ENCODE measurements at places on chromosomes 4 and X.

GRCh38 chr4:73735231-73735630, 5.1 kb upstream of the CXCL8 start:
- DNase-seq = no peak

DNA sequence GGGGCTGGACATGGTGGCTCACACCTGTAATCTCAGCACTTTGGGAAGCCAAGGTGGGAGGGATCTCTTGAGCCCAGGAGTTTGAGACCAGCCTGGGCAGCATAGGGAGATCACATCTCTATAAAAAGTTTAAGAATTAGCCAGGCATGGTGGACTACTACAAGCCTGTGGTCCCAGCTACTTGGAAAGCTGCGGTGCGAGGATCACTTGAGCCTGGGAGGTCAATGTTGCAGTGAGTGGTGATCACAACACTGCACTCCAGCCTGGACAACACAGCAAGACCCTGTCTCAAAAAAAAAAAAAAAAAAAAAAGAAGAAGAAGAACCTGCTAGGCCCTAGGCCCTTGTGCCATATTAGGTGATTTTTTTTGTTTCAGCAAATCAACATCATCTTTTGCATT, 12.2 kb downstream of the SRD5A3 start:
- DNase-seq = no peak

DNA sequence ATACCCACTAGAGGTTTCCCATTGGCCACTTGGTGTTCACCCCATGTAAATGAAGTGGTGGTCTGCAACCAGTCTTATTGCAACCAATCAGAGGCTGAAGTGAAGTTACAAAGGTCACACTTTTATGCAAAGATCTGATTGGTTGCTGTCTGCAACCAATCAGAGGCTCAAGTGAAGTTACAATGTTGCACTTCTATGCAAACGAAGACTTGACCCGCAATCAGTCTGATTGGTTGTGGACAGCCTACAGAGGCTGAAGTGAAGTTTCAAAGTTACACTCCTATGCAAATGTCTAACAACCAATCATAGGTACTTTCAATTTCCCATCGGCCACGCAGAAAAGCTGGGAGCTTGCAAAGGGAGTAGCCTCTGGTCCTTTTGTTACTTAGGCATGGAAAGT, 22.3 kb upstream of the XPNPEP2 start:
- DNase-seq = no peak

- DNase-seq = no peak
These were observed 16.6 kb upstream of the PRDM8 start for GRCh38 chr4:80180743-80181142.

DNA sequence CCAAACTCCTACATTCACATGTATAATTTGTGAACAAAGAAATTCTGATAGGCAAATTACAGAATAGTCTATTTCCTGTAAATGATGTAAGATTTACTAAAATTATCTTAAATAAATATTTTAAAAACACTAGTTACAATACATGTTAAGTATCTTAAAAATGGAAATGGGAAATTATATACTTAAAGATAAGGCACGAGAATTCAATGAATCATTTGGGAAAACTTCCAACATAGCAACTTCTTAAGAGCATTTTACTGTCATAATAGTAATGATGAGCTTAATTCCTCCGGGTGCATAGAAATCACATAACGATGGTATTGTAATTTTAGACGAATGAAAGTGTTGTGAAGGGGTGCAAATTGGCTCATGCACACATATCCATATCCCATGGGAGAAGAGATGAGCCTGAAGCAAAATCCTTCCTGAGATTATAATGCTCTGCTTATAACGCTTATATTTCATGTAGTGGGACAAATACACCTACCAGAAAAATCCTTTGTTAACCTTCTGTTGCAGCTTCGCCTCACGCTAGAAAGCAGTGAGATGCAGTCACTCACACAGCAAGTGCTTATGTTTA, 873.5 kb downstream of the PDHA2 start:
- no peak for DNase-seq

DNA sequence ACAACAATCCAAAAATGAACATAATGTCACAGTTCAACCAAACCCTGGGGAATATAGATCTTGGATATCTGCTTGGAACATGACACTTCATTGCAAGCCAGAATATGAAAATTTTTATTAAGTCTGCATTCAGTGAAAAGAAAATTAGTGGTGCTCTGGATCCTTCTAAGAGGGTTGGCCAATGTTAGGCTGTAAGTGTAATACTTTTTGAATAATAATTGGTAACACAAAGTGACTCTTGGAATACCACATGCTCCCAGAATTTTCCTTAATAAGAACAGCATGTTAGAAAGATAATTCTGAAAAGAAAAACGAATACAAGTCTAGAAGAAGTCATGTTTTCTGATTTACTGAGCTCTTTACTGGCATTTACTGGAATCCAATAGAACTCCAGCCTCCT, 175.8 kb downstream of the RASL11B start:
- DNase-seq = no peak

DNA sequence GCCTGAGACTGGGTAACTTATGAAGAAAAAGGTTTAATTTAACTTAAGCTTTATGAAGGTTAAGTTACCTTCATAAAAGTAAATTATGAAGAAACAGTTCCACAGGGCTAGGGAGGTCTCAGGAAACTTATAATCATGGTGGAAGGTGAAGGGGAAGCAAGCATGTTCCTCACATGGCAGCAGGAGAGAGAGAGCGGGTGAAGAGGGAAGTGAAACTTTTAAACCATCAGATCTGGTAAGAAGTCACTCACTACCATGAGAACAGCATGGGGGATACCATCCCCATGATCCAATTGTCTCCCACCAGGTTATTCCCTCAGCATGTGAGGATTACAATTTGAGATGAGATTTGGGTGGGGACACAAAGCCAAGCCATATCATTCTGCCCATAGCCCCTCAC, 944.7 kb upstream of the NDST4 start:
- no peak for DNase-seq

- DNase-seq = peak; percentile 5
These were observed 618 bp downstream of the RBBP7 start for GRCh38 chrX:16869393-16870094.

DNA sequence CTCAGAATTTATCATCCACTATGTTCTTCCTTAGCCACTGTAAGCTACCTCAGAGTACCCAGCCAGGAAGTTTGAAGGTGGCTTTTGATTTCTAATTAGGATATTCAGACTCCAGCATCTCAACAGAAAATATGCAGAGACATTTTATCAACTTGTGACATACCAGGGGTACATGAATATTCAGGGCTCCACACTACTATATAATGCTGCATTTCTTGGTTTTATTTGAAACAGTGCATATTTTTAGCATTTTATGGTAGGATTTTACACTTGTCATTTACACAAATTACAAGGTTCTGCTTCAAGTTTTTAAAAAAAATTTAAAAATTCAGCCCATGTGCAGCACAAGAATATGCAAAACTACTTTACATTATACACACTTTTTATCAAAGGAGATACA, 124.7 kb downstream of the UBE2K start:
- no peak for DNase-seq
